ENCODE measurements at places on chromosomes 1 and 21.

- DNase-seq: no peak
These were observed 44.5 kb downstream of the MDM4 start for GRCh38 chr1:204560590-204561150.

DNA sequence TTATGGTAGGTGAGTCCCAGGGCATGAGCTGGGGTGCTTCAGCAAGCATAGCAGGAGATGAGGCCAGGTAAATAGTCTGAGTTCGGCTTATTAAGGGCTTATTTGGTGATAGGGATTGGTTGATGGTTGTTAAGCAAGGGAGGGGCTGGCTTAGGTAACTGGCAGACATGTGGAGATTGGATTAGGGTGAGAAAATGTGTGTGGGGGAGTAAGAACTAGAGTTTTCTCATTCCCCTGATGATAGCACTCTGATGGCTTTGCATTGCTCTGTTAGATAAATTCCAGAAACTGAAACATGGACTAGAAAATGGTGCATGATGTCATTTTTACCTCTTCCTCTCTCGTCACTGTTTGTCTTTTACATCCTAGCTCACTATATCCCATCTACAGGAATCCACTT is 53.6 kb downstream of the FGGY start:
- no peak for DNase-seq

- DNase-seq: no peak
These were observed 941 bp downstream of the ELAVL4 start for GRCh38 chr1:50109647-50110075.

- no peak for DNase-seq
These were observed 894 bp downstream of the EPB41 start for GRCh38 chr1:28915031-28915895.

All from AG09319 (cell line).